ENCODE measurements at places on chromosomes 3 and 15.

DNA sequence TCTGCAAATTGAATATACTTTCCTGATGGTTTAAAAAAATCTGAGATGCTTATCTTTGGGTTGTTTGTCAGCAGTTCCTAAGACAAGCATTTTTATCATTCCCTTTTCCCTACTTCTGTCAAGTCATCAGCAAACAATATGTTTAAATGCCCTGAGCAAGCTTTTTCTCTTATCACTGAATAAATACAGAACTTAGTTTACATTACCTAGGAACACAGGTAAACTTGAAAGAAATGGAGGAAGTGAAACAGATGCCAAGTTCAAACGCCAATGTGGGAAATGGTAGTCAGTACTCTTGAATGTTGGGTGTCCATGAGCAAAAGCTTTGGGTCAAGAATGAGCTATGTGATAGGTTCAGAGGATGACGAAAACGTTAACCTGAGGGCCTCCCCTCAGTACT, 17.2 kb upstream of the TCAIM start:
- no peak for DNase-seq

DNA sequence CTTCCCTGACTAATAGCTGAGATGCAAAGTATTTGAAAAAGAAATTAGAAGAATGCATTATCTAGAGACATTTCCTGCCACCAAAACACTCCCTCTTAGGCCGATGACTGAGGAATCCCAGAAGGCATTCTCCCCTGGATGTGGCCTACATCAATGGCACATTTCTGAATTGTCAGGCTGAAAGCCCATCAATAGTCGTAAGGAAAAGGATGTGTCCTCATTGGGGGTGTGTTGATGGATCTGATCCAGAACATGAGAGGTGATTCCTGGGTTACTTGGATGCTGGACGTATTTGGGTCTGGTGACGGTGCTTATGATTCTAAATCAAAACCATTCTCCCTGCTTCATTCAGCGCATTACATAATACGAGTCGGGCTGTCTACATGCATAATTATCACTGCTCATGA, 216.9 kb upstream of the CDIN1 start:
- DNase-seq, result no peak

- no peak for DNase-seq
Observed at GRCh38 chr3:184761075-184761841, 49.4 kb upstream of the MAGEF1 start.

GRCh38 chr3:108215871-108216270, 6.4 kb downstream of the IFT57 start:
- DNase-seq, result no peak

GRCh38 chr3:33940149-33940548, 141.7 kb downstream of the PDCD6IP start:
- no peak for DNase-seq

DNA sequence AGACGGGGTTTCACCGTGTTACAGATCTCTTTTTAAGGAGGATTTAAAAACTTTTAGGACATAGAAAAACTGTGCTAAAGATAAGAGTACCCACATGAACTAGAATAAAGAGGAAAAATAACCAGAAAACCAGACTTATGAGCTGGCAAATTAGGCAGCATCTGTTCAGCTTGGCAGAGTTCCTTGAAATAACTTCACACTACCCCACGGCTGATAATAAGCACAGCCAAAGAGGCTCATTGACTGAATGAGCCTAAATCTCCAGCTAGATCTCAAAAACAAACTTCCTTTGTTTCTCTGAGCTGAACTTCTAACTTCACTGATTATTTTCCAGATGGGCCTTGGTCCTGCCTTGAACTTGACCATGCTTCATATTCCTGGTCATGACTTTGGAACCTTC, 26.7 kb upstream of the PIK3R4 start:
- DNase-seq, result no peak
